ENCODE measurements at places on chromosomes 2 and 18.

- no peak for DNase-seq
Observed at GRCh38 chr2:207819839-207820784, 50.4 kb upstream of the FZD5 start.

DNA sequence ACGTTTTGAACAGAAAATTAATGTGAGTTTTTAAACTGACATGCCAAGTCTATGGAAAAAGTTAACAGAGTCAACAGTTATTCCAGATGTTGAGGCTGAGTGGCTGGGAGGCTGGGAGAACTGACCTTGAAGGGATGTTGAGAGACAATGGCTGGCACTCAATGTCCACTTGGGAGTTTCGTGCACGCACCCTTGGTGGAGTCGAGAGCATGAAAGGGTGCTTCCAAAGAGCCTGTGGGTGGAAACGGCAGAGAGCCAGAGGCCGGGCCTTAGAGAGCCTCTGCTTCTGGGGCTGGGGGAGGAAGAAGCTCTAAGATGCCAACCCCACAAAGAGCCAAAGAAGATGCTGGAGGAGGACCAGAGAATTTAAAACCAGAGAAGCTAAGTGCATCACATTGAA, 63.4 kb upstream of the L3MBTL4 start:
- no peak for DNase-seq

- no peak for DNase-seq
Observed at GRCh38 chr2:222289278-222290160, 9.3 kb downstream of the PAX3 start.

- no peak for DNase-seq
Observed at GRCh38 chr2:85178154-85178553, 45.0 kb downstream of the TCF7L1 start.

DNA sequence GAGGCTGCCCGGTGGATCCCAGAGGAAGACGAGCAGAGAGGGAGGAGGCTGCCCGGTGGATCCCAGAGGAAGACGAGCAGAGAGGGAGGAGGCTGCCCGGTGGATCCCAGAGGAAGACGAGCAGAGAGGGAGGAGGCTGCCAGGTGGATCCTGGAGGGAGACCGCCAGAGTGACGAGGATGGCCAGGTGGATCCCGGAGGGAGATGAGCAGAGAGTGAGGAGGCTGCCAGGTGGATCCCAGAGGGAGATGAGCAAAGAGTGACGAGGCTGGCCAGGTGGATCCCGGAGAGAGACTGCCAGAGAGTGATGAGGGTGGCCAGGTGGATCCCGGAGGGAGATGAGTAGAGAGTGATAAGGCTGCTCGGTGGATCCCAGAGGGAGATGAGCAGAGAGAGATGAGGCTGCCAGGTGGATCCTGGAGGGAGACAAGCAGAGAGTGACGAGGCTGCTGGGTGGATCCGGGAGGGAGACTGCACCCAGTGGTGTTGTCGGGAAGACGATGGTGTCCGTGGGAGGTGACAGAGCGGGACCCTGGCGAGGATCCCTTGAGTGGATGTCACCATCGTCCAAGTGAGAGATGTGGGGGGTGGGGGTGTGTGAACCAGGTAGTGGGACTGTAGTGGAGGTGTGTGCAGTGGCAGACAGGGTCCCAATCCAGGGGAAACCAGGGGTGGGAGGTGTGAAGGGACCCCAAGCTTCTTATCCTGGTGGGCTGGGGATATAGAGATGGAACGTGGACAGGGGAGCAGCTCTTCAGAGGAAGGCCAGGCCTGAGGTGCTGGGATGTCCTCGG, 22.3 kb downstream of the DCDC2C start:
- DNase-seq = no peak

- no peak for DNase-seq
Observed at GRCh38 chr2:144430722-144431391, 89.1 kb downstream of the ZEB2 start.

Data from stimulated activated CD8-positive, alpha-beta memory T cell treated with anti-CD3 and anti-CD28 coated beads, Interleukin-7, amount 100 ng/mL, for 48 hours (primary cell).